Calu3 (cell line): ENCODE measurements at places on chromosomes 6 and 20.
A peak's percentile ranks its signal among the peaks of the same experiment; 100 is the strongest.

DNA sequence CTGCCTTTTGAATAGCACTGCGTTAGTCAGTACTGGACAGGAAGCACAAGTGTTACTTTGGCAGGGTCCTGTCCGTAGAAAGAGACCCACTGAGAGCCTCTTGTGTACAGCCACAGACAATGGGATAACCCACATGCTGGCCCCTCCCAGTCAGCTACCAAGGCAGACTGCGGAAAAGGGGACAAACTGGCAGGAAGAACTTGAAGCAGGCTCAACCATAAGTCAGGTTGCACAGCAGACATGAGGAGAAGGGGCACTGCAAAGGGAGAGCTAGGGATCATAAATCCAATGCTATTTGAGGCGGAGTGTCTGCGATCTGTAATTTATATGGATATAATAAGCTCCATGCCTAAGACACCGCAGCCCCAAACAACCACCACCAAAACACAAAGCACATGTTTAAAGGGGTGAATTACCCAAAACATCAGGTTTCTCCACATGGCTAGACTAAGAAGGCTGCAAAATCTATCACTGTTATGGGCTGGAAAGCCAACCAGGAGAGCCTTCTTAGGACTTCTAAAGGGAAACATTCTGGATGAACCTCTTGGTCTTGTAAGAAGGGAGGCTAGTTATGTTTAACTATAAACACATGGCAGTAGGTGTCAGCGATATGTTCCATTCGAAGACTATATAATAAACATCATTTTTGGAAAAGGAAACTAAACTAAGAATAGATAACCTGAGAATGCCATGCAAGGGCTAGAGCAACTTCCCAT is 141.7 kb downstream of the BACH2 start:
- no peak for DNase-seq

DNA sequence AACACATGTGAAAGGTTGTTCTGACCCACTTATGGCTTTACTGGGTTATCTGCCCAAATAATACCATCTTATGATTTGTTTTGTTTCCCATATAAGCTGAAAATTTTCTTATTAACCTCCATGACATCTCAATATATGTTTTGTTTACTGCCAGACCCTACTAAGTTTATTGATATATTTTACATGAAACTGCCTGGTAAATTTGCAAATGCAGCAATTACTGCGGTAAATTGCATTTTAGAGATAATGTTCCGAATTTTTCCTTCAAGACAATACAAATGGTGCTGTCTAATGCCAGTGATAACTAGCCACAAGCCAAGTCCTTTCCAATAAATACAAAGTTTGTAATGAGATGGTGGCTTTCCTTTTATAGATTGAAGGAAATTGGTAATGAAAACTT is 275.9 kb downstream of the SAMD5 start:
- DNase-seq: no peak

DNA sequence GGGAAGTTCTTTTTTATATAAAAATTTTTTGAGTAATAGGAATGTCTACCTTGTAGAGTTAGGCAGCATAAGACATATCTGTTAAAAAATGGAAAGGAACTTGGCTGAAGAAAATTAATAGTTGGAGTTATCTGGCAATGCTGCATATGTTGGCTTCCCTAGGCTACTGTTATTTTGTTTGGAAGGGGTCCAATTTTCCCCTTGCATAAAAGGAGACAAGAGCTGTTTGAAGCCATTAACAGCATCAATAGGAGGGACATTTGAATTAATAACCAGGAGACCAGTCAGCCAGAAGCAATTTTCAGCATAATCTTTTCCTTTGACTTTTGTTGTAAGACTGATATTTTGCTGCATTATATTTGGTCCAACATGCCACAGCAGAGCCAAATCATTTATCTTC is 80.9 kb upstream of the TAB2 start:
- DNase-seq: no peak

GRCh38 chr6:40302856-40303454 is 284.2 kb downstream of the LRFN2 start:
- no peak for DNase-seq

GRCh38 chr20:49712996-49713752 is 504 bp downstream of the B4GALT5 start:
- DNase-seq: peak; percentile 56

DNA sequence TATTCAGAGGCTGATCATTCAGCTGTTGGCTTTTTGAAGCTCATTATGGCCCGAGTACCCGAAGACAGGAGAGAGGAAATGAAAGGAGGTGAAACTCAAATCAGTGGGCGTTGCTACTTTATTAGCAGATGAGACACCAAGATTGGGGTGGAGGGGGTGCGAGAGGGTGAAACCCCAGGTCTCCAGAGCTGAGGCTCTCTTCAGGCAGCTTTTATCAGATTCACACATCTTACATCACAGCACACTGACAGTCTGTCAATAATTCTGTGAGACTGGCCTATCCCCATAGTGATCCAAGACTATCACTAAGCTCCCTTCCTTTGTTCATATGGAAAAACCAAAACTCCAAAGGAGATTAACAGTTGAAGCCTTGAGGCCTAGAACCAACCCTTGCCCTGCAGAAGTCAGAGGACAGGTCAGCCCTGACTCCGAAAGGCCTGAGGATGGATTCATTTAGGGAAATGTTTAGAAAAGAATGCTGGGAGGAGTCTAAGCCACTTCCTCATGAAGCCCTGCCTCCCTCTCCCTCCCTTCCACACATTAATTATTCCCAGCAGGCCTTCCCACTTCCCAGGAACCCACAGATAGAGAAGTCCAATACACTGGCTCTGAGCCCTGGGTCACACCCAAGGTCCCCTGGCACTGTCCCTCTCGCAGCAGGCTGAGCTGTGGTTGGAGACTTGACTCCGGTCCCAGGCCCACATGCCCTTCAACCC is 23.2 kb downstream of the TRERF1 start:
- DNase-seq: no peak

DNA sequence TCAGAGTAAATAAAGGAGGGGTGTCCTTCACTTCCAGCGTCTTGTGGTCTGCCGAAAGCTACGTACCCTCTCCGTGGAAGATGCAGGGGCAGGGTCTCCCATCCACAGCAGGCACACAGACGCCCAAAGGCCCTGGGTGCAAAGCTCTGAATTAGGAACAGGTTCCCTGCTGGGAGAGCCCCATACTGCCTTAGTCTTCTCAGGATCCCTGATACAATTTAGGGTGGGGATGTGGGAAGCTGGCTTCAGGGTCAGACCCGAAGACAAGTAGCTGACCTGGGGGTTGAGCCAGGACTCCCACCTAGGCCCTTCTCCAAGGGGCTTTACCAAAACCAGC is 74.1 kb downstream of the TTLL2 start:
- no peak for DNase-seq

- DNase-seq: no peak
Measured at GRCh38 chr20:46028110-46028509, 905 bp upstream of the SLC12A5 start.

DNA sequence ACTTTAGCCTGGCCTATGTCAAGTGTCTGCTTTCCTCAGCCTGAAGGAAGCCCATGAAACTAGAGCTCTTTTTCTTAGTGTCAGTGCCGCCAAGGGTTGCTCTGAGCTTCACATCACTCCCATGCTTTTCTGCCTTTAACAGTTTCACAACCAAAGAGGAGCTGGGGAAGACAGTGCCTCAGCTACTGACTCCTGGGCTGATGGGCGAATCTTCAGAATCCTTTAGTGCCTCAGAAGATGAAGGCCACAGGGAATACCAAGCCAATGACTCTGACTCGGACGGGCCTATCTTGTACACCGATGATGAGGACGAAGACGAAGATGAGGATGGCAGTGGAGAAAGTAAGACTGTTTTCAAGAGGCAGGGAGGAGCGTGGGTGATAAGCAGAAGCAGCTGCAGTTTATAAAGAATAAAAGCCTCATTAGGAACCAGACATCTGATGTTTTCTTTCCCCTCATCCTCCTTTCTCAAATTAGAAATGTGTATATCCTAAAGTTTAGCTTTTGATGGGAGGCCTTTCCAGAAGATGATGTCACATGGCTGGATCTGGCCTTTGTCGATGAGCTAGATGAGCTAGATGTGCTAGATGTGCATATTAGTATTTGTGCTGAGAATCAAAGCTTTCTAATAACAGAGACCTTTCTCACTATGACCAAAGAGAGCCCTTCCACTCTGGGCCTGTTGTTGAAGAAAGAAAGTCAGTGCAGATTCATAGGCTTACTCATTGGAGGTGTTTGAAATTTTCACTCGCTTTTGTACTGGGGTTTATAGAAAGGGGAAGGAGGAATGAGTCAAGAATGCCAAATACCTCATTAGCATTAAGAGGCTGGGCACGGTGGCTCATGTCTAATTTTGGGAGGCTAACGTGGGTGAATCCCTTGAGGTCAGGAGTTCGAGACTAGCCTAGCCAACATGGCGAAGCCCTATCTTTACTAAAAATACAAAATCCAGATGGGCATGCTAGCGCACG is 70.7 kb upstream of the LTV1 start:
- no peak for DNase-seq

DNA sequence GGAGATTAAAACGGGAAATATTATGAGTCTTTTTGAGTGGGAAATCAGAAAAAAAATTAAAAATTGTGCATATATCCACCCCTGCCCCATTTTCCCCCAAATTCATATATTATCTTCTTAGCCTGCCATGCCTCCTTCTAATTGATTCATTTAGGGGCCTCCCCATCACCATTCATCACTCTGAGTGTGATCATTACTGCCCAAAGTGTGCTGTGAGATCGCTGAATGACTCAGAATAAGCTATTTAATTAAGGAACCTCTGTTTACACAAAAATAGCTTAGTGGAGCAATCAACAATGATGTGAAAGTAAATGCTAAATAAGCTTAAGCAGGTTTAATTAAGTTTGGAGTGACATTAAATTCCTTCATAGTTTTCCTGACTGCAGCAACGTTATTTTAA is 645.5 kb downstream of the GRIK2 start:
- DNase-seq: no peak

DNA sequence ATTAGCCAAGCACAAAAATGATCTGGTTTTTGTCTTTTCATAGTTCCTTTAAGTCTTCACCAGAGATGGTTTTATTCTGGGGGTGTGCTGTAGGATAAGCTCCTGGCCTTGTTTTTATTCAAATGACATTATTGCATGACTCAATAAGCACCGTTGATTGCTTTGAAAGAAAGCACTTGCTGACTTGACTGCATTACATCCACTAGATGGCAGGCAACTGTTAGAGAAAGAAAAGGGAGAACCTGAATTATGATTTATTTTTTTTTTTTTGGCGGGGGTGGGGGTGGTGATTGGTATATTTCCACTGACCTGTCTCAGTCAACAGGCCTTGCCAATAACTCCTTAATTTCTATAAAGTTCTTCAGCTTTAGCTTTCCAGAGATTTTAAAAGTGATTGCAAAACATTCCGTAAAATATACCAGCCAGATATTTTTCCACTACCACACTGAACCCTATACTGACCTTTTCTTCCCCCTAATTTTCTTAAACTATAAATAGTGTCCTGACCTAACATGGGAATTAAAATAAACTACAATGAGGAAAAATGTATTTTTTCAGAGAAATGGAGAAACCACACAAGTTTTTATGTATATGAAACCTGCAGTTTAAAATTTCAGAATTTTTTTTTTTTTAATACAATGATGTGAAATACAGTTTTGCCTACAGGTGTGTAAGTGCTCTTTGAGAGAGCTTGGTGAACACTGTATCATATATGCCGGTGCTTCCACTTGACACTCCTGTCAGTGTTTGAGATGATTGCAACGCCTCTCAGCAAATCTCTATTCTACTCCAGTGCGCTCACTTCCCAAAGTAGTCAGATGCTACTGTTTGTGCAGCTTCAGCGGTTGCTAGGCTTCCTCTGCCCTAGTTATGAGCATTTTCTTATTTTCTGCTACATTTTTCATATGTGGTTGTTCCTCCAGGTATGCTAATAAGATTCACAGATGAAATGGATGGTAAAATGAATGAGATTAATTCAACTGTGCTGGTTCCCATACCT is 274.3 kb downstream of the CD109 start:
- DNase-seq: peak; percentile 20

DNA sequence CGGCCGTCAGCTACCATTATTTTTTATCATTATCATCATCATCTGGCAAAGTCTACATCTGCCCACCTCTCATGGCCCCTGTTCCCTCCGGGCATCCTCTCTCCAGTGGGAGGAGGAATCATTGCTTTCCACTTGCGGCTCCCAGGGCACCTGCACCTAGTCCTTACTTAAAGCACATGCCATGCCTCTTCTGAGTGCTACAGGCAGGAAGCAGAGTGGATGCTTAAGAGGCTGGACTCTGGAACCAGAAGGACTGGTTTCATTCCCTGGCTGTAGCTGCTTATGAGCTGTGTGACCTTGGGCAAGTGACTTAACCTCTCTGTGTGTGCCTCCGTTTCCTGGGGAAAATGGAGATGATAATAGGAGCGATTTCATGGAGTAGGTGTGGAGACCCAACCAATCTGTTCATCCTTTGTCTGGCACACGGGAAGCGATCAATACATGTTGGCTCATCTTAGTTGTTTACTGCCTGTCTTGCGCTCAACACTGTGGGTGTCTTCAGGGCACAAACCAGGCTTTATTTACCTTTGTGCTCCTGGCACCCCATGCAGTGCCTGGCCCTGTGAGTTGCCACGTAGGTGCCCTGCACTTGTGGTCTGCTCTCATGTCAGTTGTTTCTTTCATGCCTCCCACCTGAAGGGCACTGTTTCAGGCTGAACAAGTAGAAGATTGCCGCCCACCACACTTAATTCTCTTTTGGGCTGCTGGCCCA is 317.0 kb upstream of the SULF2 start:
- DNase-seq: no peak

DNA sequence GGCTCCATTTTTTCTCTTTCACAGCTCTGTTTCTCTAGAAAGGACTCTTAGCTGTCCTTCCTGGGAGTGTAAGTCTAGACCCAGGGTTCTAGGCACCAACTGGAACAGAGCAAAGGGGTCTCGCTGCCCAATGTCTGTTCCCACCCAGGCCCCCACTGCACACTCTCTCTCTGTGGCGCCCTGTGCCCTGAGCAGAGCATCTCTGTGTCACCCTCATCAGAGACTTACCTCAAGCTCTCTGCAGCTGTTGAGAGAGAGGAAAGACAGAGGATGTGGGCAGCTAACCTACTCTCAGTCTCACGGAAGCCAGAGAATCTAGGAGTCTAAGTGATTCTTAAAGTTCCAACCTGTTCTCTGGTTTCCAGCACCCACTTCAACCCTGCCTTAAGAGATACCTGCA is 9.5 kb downstream of the NCR2 start:
- no peak for DNase-seq

GRCh38 chr6:37483917-37484785 is 15.5 kb downstream of the CCDC167 start:
- DNase-seq: peak; percentile 73
